ENCODE measurements at places on chromosomes 2 and 18. TPM values are rescaled to one million over a fixed set of nuclear protein-coding genes. Genes with fewer than 3 reads are reported as not detected.
A peak's percentile ranks its signal among the peaks of the same experiment; 100 is the strongest.

Gene DNAJC5G
- not detected for total RNA-seq

Gene OR6B2
- not detected for total RNA-seq

Gene ESCO1
- 15.6 TPM for total RNA-seq

Gene CCL20
- not detected for total RNA-seq

Gene PLGLB1
- total RNA-seq, result 1.5 TPM

GRCh38 chr18:52829876-52830405 lies 489.9 kb downstream of the DCC start:
- no peak for DNase-seq

DNA sequence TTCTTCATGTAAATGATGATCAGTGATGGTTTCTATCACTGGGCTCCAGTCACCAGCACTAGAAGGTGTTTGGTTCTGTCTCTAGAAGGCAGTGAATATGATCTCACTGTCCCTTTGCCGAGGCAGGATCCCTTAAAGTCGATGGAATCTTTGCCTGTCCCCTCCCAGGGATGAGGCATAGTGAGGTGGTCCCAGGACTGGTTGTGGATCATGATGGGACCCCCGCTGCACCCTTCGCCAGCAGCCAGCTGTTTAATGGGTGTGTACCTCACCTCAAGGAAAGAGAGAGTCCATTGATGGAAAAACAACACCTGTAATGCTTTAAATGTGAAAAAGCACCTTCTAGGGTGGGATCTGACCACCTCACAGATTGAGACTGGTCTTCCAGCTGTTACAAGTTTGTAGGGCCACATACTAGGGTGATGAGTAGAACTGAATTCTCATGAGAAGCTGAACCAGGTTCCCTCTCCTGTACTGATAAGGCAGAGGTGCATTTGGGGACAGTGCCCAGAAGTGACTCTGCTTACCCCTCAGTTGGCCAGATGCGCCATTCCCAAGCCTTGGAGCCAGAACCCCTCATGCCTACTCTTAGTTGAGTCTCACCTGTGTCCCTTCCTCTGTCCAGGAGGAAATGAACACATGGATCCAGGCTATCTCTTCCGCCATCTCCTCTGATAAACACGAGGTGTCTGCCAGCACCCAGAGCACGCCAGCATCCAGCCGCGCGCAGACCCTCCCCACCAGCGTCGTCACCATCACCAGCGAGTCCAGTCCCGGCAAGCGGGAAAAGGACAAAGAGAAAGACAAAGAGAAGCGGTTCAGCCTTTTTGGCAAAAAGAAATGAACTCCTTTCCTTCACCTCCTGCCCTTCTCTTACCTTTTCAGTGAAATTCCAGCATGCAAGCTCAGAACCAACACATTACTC lies 55.5 kb upstream of the EML6 start:
- DNase-seq, result no peak

- no peak for DNase-seq
These were observed 10.6 kb downstream of the TRABD2A start for GRCh38 chr2:84870306-84870705.

DNA sequence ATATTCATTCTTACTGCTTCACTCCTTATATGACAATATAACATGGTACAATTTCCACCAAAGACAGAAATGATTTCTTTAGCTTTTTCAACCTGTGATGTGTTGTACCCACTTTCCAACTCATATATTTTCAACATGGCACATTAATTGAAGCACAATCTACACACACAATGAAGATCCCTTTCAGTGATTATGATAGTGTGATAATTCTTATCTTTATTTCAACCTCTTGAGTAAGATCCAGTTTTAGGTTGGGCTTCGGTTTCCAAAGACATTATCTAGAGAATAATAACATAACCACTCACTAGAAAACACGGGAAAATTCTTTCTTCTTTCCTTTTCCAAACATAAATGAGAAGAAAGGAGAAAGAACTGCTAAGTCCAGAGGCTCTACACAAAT lies 3.4 kb upstream of the DSG3 start:
- no peak for DNase-seq

- DNase-seq, result no peak
These were observed 806.7 kb downstream of the NRXN1 start for GRCh38 chr2:50225021-50225928.

DNA sequence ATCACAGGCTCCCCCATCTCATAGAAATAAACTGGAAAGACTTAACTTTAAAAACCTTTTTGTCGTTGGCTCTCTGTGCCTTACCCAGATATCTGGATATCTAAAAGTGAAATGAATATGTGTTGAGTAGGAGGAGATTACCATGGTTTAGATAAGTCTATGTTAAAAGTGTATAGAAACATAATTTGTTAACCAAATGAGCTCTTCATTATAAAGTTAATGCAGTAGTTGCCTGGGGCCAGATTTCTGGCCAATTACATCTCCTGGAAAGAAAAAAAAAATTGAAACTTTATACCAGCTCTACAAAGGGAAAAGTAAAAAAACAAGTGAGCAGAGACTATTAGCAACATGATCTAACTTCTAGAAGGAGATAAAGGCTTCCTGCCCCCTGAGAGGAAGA lies 259.6 kb upstream of the UBE2E3 start:
- no peak for DNase-seq

DNA sequence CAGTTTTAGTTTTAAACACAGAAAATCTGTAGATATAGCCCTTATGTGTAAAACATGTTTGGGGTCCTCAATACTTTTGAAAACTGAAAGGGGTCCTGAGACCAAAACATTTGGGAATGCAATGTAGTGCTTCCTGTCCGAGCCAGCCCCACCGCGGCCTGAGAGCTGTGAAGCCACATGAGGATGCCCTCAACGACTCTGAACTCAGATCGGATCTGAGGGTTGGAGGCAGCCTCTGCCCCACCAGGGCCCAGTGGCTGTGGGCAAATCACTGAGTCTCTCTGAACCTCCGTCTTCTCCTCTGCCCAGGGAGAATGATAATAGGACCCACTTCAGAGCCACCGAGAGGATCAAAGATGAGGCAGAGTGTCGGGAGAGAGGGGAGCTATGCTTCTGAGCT lies 33.4 kb upstream of the HPCAL1 start:
- no peak for DNase-seq

DNA sequence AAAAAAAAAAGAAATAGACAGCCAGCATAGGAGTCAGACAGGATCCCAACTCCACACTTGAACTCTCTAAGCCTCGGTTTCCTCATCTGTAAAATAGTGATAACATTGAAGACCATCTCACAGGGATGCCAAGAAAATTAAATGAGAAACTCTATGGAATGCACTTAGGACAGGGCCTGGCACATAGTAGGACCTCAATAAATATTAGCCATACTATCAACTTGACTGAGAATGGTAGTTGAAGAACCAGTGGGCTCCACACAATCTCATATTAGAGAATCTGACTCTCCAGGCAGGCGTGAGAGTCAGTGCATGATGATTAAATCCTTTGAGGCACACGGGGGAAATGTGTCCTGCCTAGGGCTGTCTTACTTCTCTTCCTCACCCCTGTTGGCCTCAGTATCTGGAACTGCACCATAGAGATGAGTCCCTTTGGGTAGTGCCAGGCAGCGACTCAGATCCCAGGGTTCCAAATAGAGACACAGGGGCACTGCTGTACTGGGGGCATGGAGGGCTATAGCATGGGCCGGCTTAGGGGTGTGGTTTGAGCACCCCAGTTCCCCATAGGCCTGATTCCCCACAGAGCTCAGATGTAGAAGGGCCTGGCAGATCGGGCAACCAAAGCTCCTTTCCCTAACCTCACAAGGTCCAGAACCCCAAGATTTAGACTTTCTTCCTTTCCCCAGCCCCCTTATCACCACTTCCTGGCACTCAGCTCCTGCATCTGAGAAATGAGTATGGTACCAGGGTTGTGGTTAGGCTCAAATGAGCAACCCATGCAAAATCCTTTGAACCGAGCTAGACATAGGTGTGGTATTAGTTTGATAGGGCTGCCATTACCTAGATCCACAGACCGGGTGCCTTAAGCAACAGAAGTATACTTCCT lies 51.3 kb upstream of the CAB39 start:
- no peak for DNase-seq

GRCh38 chr18:54165450-54165849 lies 59.0 kb downstream of the MBD2 start:
- DNase-seq, result no peak

DNA sequence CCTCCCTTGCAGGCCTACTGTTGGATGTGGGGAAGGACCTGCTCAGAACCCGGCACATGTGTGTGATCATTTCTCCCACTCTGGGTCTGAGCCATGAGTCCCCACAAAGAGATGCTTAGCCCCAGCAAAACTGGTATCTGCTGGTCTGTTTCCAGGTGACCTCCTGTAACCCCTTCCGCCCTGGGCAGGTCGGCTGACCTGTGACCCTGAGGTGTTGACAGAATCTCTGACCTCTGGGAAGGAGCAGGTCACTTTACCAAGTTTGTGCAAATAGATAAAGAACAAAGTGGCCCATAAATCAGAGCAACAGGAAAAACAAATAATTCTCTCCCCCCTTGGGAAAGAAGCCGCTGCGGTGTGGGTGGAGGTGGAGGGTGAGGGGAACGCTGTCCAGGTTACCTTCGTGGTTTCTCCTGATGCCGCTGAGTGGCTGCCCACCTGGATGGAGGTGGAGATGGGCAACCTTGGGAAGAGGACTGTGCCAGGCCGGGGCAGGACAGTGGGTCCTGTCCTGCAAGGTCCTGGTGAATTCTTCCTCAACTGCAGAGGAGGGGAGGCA lies 174.0 kb upstream of the MYCN start:
- DNase-seq, result no peak

DNA sequence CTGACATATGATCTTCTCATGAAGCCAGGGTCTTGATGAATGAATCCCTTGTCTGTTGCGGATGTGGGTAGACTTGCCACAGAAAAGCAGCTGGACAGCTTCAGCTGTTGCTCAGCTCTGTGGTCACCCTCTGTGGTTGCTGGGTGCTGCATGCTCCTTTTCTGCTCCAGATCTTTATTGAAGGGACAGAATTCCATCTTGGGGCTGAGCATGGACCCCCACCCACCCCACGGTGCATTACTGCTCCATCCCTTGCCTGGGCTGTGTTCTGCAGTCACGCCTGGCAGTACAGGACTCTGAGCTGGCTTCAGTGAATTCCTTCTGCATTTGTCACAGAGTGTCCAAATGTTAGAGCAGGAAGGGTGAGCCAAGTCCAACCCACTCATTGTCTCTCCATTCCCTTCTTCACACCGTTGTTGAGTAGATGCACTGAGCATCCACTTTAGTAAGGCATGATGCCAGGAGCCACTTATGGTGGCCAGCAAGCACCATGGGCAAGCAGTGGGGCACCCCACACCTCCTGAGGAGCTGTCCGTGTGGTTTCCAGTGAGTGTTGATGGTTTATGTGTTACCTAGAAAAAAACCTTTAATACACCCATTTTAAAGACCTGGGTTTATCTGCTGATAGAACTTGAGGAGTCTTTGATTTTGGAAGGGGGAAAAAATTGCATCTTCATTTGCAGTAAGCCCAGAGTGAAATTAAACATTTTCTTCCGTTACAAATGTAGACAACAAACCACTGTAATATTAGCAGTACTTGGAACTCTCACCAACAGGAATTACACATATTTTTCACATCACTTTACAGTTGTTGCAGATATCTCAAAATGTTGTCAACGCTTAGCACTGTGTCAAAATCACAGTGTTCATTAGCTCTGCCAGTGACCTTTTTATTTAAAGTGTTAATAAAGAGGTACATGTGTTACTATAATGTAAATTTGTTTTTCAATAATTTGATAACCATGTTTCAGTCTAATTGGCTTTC lies 14.7 kb upstream of the ITGB6 start:
- peak; percentile 91 for DNase-seq

GRCh38 chr18:45686891-45687611 lies 36.9 kb upstream of the SLC14A1 start:
- no peak for DNase-seq

DNA sequence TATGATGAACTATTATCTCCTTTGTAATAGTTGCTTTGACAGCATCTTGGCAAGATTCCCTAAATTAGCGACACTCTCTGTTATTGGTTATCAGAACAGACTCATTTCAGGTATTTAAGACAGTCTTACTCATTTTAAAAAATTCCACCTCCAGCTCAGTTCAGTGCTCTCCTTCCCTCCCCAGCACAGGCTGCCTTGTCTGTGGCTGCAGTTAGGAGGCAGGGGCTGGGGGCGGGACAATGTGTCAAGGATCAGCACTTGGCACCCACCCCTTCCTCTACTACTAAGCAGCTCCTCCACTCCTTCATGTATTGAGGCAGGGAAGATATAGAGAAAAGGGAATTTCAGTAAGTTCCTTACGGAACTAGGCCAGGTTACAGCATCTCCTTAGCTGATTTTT lies 85.0 kb downstream of the VSNL1 start:
- DNase-seq, result no peak

- DNase-seq, result no peak
These were observed 199.7 kb downstream of the ETAA1 start for GRCh38 chr2:67596871-67597270.

GRCh38 chr2:3051266-3051665 lies 326.4 kb downstream of the EIPR1 start:
- no peak for DNase-seq

All from fibroblast of the aortic adventitia (primary cell).